ENCODE measurements at places on chromosomes 7 and 10.

- DNase-seq: no peak
These were observed 38.2 kb downstream of the HK1 start for GRCh38 chr10:69316313-69317059.

- no peak for DNase-seq
These were observed 42.5 kb upstream of the LRGUK start for GRCh38 chr7:134084488-134085144.

GRCh38 chr7:29035044-29035740 is 77.1 kb upstream of the TRIL start:
- no peak for DNase-seq

- DNase-seq: no peak
These were observed 617.7 kb upstream of the ANKRD30A start for GRCh38 chr10:36507715-36508114.

Measured in occipital lobe (tissue), 3 donors.